ENCODE measurements at places on chromosomes 5 and 9.

GRCh38 chr5:155850370-155850769, 476.6 kb upstream of the SGCD start:
- peak; percentile 27 for DNase-seq

DNA sequence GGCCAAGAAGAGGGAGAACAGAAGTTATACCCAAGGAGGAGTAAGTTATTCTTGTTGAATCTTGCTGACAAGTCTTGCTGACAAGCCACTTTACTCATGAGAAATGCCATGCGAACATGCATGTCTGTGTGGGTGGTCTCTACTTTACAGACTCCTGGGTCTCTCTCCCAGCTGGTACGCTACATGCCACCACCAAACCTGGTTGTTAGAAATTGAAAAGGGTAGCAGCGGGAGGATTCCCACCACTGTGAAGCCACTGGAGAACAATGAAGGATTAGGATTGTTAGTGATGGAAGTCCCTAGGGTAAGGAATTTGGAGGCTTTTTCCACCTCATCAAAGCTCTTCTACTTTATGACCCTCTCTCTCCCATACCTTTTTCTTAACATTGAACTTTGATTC, 53.6 kb upstream of the GABRB2 start:
- no peak for DNase-seq

GRCh38 chr5:14298126-14298847, 155.1 kb downstream of the TRIO start:
- DNase-seq: no peak

DNA sequence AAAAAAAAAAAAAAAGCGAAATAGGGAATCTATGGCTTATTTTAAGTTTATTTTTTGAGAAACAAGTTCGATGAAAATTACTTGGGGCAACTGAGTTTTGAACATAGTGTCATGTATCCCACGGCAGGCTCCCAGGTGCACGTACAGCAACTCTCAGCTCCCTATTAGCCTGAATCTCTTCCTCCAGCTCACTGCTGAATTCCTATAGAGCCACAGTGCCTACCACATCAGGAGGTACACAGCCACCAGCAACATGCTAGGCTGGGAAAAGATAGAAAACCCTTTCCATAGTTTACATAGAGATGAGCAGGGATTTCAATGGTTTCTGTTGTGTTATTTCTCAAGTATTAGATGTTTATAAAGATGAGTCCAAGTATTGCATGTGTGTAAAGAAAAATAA, 115.9 kb upstream of the RGMB start:
- DNase-seq: no peak

DNA sequence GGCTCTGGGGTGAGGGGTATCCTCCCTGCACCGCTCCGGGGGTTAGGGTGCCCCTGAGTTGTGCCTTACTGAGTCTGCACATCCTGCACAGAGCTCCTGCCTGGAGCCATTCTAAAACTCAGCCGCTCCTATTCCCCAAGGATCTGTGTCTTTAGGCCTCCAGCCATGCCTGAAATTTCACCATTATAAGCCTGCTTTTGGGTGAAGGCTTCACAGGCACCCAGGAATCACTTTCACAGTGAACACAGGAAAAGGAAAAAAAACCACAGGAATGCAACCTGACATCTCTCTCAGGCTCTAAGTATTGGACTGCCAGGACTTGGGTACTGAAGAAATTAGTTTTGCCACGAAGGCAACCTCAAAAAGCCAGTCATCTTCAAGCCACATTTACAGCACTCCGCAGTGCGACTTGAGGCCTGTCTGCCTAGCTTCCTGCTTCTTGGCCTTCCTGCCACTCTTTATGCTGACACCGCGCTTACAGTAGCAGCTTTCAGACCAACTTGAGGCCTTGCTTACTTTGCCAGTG, 30.9 kb downstream of the GALNT10 start:
- no peak for DNase-seq

- DNase-seq: no peak
Observed at GRCh38 chr9:111910428-111910827, 13.8 kb downstream of the UGCG start.

DNA sequence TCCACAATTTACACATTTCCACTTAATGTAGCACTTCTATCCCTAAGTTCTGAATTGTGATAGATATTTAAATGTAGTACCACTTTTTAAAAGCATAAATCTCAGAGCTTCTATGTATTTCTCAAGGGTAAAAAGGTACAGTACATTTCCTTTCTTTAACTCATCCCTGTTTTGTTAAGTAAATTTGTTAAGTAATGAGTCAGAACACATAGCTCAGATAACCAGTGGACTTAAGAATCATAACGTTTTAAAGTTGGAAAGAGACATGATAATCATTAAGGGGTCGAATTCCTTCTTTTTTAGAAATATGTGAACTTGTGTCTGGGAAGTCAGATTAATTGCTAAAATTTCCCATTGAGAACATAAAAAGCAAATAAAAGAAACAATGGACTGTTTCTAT, 810.2 kb upstream of the NUDT12 start:
- no peak for DNase-seq

GRCh38 chr5:654071-654778, 38.9 kb downstream of the TPPP start:
- DNase-seq: no peak

DNA sequence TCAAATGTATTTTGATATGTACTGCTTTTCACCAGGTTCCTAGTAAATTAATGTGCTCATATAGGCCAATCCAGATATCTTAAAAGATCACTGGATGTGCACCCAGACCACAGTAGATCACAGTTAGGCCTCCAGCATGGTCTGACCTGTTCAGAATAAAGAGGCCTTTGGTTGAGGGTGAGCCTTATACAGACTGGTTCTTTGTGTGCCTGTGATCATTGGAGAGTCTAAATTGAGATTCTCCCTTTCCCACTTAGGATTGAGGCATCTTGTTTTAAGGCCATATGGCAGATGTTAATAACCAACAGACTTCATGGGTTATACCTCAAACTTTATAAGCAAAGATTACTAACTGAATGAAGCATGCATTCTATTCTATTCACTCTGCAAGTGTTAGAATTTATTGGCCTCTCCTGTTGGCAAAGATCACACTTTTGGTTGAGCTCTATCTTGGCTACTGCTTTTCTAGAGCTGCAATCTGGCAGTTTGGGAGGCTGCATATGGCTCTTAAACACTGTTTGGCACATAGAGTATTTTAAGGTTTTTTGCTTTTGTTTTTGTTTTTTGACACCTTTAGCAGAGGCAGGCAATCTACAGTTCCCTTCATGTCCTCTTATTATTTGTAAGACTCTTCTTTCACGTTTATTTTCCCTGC, 8.5 kb downstream of the CHSY3 start:
- no peak for DNase-seq

DNA sequence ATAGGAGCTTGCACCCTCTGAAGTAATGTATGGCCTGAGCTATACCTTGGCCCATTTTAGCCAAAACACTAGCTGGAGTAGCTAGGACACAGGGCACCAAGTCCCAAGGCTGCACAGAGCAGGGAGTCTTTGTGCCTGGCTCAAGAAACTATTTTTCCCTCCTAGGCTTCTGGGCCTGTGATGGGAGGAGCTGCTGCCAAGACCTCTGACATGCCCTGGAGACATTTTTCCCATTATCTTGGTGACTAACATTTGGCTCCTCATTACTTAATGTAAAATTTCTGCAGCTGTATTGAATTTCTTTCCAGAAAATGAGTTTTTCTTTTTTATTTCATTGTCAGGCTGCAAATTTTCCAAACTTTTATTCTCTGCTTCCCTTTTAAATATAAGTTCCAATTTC, 1099.2 kb downstream of the CDH18 start:
- no peak for DNase-seq

GRCh38 chr9:96482476-96482875, 32.5 kb downstream of the HABP4 start:
- DNase-seq: no peak

DNA sequence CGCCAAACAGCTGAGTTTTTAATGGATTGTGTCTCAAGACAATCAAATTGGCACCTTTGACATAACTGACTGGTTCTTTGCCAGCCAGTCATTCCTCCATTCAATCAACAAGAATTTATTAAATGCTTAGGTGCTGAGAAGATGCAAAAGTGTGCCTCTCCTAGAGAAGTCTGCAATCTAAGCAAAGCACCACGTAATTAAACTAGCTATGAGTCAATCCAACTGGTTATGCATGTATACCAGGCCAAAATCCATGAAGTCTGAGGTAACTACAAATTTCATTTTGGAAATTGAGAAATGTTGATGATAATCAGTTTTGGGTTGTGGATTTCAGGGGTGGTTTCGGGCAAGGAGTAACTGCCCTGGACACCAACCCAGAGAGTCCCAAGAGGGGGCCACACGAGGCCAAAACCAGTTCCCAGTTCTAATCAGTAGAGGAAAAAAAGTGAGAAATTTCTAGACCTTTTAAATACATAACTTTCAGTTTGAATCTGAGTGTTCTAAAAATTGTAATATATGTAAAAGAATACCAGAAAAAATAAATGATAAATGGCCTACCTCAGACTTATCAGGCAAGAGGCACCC, 92.6 kb downstream of the EFNA5 start:
- DNase-seq: no peak

DNA sequence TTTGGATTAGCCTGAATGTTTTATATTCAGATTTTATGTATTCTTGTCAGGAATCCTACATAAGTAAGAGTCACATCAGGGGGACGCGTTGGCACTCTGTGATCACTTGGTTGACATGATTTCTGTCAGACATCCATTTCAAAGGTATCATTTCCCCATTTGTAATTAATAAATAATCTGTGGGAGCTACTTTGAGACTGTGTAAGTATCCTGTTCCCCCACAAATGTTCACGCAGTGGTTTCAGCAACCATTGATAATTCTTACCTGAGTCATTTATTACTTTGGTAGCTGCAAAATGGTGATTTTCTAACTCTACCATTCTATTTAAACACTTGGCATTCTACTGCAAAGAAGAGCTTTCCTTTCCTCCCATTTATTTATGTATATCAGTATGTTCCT, 56.9 kb upstream of the TBC1D2 start:
- no peak for DNase-seq

DNA sequence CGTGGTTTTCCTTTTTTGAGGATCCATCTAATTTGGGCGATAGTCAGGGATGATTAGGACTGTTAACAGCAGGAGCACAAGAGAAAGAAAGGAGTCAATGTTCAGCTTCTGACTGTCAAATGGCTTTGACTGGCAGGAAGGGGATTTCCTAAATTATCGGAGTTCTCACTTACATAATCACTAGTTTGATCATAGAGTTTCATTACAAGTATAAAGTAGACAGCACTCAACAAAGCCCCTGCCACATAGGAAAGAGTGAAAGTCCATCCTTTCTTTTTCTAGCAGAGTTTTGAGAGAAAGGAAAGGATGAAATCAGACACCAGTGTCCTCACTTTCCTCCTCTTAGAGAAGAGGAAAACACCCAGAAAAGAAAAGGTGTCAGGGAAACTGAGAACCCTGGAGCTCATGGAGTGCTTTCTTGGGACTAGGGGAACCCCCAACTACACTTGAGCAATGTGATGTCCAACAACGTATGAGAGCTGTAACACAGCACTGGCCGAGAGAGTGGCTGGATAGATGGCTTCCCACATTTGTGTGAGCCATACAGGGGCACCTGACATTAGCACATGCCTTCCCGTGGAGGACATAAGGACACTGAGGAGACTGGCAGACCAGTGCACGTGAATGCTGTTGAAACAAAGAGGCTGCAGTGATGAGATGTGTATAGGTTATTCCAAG, 26.0 kb upstream of the LPAR1 start:
- no peak for DNase-seq

- DNase-seq: no peak
Observed at GRCh38 chr9:4548811-4549725, 58.8 kb downstream of the SLC1A1 start.

GRCh38 chr9:16499892-16500291, 370.6 kb downstream of the BNC2 start:
- no peak for DNase-seq

DNA sequence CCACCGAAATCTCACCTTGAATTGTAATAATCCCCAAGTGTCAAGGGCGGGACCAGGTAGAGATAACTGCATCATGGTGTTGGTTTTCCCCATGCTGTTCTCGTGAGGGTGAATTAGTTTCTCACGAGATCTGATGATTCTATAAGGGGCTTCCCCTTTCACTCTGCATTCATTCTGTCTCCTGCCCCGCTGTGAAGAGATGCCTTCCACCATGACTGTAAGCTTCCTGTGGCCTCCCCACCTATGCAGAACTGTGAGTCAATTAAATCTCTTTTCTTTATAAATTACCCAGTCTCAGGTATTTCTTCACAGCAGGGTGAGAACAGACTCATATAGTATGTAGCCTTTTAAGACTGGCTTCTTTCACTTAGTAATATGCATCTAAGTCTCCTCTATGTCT, 128.1 kb upstream of the NR5A1 start:
- no peak for DNase-seq

GRCh38 chr5:65418661-65419060, 63.1 kb downstream of the ADAMTS6 start:
- no peak for DNase-seq

DNA sequence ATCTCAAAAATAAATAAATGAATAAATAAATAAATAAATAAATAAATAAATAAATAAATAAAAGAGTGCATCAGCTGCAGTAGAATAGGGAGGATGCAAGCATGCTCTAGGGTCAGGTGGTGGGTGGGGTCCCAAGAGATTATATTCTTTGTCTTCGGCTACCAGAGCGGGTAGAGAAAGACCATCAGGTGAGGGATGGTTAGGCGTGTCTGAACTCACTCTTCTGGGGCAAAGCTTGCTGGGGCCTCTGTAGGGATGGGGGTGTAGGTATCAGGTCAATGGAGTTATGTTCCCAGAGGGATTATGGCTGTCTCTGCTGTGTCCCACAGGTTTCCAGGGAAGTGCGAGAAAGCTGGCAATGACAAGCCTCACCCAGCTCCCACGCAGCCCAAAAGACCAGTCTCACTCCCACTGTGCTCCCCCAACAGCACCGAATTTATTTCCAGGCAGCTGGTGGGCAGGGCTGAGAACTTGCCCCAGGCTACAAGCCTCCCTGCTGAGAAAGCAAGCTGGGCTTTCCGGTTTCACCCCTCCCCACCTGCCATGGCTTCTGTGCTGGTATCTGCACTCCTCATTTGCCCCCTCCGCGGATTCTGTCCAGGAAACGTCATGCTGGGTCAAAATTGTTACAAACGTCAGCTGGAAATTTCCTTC, 180.8 kb downstream of the LURAP1L start:
- DNase-seq: no peak

DNA sequence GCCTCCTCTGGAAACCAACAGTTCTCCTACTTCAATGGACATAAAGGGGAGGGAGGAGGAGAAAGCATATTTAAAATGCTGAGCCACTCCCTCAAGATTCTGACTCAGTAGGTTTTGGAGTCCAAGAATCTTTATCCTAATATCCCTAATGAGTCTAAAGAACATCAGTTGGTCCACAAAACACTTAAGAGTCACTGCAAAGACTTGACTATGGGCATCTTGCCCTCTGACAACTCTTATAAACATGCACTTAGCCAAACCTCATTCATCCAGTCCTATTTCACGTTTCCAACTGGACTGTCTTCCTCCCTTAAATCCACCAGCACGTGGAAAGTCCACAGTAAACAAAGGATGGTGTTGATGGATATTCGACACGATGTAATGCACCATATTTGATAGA, 172.5 kb downstream of the FAM114A2 start:
- no peak for DNase-seq
